NCI-H524 (cell line): ENCODE measurements at places on chromosomes 16 and 17.

GRCh38 chr16:50573279-50573678 is 25.1 kb downstream of the NKD1 start:
- DNase-seq: peak; percentile 33

DNA sequence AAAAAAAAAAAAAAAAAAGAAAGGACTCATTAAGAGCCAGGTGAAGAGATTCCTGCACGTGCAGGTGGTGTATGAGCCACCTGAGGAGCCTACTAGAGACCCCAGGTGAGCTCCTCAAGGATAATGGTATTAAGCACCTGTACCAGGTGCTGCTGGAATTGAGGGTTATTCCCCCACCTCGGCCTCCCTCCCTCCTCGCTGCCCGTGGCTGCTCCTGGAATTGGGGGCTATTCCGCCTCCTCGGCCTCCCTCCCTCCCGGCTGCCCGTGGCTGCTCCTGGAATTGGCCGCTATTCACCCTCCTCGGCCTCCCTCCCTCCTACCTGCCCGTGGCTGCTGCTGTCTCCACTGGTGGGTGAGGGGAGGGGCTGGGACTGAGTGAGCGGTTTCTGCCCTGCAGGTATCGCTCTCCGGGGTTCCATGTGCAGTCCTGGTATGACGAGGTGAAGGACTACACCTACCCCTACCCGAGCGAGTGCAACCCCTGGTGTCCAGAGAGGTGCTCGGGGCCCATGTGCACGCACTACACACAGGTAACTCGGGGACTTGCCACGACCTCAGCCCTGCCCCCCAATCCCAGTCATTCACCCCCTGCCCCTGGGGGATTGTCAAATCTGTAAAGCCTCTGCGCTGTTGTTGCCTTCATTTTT is 29.3 kb downstream of the CRISPLD2 start:
- DNase-seq: no peak

- DNase-seq: peak; percentile 53
These were observed 62.6 kb downstream of the ZFHX3 start for GRCh38 chr16:72985148-72985941.

DNA sequence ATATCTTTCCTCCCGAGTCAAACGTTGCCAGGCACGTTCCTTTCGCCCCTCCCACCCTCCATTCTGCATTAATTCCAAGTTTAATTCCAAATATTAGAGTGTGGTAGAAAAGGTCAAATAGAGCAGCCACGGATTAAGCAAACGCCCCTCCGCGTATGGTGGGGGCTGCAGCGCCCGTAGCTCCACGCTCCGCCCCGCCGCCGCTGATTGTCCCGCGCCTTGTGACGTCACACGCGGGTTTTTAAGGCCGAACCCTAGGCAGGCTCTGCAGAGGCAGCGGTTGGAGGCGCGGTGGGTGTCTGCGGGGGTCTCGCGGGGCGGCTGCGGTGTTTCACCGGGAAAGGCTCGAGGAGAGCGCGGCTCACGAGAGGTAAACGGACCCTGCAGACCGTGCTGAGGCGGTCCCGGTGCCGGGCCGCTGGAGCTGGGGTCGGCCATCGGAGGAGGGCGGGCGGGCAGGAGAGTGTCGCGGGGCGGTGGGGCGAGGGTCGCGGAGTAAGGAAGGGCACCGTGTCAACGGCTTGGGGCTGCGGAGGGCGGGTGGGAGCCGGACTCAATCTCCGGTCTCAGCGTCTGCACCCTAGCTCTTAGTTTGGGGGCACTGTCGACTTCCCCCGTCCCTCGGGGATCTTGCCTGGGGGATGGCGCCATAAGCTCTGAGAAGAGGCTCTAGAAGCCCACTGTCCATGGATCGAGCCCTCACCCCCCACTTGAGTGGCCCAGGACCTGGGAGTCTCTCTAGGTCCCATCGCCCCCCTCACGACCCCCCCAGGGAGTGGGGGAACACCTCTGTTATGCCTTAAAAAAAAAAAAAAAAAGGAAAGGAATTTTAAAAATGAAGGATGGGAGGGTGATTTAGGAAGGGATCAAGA is at the start of gene ARL4D:
TSS of gene ARL4D (plus strand) at position 270 of the 872 bp plus-strand sequence. CDS start 740 bp downstream, outside the sequence.
- DNase-seq: peak; percentile 84

DNA sequence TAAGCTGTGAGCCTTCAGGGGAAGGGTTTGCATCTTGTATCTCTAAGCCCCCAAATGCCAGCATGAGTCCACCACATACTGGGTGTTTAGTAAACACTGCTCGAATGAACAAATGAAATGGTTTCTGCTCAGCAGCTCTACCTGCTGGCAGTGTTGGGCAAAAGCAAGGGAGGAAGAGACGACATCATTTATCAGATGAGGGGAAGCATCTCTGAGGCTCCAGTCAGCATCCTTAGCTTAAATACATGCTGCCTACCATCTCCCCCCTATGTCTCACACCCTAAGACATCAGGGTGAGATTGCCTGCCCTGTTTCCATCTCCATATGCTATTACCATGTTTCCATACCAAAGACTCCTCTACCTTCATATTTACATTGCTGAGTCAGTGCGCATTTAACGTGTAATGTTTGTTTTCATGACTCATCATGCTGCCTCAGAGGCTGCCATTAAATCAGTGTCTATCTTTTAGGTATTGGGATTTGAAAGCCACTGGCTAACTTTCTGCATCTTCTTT is 379.8 kb downstream of the UTP18 start:
- DNase-seq: peak; percentile 14

DNA sequence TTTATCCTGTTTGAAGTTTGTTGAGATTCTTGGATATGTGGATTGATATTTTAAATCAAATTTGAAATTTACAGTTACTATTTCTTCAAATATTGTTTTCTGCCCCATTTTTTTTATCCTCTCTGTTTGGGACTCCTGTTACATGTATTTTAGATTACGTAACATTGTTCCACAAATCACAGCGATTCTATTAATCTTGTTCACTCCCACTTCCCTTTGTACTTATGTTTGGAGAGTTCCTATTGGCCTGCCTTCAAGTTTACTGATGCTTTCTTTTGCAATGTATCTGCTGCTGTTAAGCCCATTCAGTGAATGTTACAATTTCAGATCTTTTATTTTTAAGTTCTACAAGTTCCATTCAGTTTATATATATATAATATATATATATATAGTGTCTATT is 288.3 kb upstream of the TNRC6C start:
- DNase-seq: no peak

- no peak for DNase-seq
These were observed 21.8 kb upstream of the BCO1 start for GRCh38 chr16:81216706-81217105.
